ENCODE measurements at places on chromosomes 1 and 21.

DNA sequence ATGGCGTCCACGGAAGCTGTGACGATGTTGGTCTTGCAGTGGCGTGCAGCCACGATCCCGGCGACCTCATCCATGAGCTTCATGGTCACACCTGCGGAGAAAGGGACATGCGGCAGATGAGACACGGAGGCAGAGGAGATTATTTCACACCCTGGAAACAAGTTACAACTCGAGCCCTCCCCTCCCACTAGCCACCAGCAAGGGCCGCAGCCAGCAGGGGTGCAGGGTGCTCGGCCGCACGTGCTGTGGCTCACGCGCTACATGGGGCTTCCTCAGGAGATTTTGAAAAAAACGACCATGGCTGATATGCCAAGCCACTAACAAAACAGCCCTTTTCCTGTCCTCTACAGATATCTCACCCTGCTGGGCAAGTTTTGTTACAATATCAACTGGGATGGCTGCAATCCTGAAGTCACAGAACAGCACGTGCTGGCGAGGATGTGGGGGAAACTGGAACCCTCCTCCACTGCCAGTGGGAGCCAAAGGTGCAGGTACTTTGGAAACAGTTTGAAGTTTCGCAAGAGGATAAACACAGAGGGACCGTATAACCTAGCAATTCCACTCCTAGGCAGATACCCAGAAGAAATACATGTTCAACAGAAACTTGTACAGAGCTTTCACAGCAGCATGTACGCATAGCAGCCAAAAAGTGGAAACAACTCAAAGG, 34.1 kb upstream of the GPR153 start:
- DNase-seq: no peak

GRCh38 chr1:194309697-194310096, 1123.3 kb upstream of the B3GALT2 start:
- no peak for DNase-seq

- no peak for DNase-seq
Measured at GRCh38 chr21:38255571-38256117, 1.1 kb upstream of the KCNJ15 start.

- no peak for DNase-seq
Measured at GRCh38 chr1:234722270-234722704, 112.3 kb upstream of the IRF2BP2 start.

- no peak for DNase-seq
Measured at GRCh38 chr1:165903672-165904071, 76.3 kb downstream of the UCK2 start.

DNA sequence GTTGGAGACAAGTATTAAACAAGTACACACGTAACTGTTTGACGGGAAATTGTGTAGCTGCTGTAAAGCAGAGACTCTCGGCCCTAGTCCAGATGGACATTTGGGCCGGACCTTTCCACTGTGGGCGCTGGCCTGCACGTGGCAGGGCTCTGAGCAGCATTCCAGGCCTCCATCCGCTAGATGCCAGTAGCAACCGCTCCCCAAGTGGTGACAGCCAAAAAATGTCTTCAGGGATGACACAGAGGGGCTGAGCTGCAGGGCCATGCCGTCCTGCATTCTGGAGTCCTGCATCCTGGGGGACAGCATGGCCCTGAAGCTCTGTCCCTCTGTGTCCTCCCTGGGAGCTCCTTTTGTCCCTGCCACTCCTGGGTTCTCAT, 24.8 kb downstream of the A3GALT2 start:
- DNase-seq: no peak

DNA sequence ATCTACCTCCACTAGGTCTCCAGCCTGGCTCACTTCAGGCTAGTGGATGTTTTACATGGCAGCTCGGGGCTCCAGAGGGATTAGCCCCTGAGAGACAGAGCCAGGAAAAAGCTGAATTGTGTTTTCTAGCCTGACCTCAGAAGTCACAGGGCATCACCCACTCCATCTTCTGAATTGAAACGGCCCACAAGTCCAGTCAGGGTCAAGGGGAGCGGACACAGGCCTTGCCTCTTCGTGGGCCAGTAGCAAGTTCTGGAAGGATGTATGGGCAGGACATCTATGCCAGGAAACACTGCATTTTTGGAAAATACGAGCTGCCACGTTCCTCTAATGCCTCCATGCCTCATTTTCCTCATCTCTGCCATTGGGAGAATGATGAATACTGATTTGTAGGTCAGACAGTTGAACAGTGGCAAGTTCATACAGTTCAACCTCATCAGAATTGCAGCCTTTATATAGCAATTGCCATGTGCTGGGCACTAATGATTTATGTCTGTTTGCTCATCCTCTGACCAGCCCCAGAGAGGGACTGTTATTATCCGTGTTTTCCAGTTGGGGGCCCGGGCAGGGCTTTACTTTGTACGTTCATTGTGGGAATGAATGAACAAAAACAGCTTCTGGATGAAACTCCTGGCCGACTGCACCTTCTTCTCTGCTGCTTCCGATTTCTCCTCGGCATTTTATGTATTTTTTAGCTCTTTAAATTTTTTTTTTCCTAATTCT, 23.2 kb upstream of the PCBP3 start:
- DNase-seq: no peak

DNA sequence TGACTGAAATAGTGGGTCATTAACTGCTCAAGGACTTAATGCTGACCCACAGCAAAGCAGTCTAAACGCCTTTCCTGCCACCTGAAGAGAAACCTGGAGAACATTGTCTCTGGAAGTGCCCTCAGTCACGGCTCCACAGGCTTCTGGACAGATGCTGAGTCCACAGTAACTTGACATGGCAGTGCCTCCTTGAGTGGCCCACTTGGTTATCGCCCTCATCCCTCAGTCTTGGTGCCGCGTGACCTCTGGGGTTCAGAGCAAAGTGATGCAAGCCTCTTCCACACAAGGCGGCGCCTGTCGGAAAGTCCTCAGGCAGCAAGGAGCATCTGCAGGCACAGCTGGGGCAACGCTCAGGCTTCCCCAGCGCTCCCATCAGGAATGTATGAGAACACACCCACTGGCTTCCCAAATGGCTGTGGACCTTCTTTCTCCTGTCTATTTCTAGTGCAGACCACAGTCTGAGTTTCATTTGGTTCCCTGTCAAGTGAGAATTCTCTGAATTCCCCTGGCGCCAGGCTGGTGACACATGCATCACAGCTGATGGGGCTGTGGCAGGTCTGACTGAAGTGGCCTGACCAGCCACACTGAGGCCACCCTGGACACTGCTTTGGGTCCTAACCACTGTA, 13.0 kb upstream of the ANGPTL7 start:
- no peak for DNase-seq

DNA sequence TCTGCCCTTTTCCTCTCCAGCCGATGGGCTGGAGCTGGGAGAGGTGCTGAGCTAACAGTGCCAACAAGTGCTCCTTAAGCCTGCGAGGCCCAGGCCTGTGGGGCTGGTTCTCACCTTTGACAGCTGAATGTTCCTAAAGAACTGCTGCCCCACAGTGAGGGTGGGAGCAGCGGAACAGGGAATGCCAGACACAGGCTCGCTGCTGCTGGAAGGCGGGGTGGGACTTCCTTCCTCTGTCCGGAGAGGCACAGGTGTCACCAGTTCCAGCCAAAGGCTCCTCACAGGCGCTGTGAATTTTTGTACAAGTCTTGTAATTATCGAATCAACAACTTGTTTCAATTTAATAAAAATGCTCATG, 47.1 kb downstream of the COQ8A start:
- no peak for DNase-seq

GRCh38 chr1:167452483-167452882, 65.8 kb downstream of the CD247 start:
- DNase-seq: no peak

DNA sequence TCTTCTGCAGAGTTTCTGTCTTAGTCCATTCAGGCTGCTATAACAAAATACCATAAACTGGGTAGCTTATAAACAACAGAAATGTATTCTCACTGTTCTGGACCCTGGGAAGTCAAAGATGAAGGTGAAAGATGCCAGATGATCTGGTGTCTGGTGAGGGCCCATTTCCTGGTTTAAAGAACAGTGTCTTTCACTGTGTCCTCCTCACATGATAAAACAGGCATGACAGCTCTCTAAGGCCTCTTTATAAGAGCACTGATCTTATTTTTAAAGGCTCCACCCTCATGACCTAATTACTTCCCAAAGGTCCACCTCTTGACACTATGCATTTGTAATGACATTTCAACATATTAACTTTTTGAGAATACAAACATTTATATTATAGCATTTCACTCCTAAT, 250.2 kb upstream of the ZRANB2 start:
- DNase-seq: no peak

- no peak for DNase-seq
Measured at GRCh38 chr1:226332947-226333346, 24.0 kb upstream of the LIN9 start.
